Anterior cingulate cortex (tissue), 58 donors: ENCODE measurements at places on chromosomes 11 and 22.

DNA sequence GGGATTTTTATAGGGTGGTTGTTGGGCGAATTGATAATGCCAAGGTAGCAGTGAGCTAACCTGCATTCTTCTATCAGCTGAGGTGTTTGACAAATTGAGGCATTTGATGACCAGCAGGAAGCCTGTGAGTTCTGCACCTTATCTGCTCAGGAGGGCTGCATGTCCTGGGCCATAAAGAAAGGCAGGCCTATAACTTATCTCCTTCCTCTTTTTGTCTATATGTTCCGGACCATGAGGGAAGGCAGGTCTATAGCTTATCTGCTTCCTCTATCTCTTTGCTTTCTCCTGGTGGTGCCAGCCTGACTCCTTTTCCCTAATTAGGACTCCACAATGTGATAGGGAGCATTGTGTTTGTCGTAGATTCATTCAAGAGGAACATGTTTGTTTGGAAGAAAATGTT, 8.6 kb upstream of the JAM3 start:
- DNase-seq = no peak

DNA sequence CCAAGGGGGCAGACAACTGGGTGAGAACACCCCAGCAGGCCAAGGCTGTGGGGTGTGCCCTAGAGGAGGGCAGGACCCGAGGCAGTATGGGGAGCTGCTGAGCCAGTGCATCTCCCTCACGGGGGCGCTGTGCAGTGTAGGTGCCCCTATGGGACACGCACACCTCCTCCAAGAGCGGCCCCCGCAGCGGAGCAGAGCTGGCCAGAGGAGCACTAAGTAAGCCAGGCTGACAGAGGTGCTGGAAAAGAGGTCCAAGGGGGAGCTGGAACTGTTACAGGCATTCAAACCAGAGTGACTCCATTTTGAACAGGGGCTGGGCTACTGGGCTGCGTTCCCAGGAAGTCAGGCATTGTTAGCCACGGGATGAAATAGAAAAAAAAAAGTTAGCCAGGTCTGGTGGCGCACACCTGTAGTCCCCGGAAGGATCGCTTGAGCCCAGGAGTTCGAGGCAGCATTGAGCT, 41.8 kb downstream of the TST start:
- peak; percentile 13 for DNase-seq

DNA sequence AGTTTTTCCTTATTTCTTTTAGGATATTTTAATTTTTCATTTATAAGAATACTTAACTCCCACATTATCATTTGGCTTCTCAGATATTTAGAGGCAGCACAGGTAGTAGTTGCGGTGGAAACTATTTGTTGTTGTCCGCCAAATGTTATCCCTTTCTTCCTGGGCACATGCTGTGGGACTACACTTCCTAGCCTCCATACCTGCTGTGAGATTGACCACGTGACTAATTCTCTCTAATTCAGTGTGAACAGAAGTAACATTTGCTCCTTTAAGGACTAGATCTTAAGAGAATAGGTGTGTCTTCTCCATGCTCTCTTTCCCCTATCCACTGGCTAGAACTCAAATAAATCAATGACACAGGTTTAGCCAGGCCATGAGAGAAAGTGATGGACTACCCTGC, 136.5 kb downstream of the ATG16L2 start:
- no peak for DNase-seq

DNA sequence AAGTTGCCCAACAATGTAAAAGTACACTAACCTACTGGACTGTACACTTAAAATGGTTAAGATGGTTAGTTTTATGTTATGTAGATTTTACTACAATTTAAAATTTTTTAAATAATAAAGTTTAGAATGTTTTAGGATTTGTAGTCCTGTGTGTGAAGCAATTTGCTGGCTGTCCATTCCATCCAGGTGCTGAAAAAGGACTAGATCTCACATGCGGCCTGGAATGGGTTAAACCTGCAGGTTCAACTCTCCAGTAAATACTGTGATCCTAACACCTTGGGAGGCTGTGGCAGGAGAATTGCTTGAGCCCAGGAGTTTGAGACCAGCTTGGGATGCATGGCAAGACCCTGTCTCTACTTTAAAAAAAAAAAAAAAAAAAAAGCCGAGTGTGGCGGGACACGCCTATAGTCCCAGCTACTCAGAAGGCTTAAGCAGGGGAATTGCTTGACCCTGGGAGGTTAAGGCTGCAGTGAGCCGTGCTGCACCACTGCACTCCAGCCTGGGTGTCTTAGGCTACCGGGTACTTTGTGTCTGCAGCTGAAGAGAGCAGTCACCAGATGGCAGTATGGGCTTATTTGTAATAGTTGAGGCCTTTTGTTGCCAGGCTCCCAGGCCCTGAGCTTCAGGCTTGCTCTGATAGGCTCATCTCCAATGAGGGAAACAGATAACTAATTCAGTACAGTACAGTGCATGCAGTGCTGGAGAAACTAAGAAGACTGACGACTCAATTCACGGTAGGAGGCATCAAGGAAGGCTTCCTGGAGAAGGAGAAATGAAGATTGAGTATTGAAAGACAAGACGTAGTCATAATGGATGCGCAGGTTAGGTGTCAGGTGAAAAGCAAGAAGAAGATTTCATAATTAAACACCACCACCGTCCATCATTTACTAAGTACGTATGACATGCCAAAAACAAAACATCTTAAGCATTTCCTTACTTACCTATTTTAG, 64.7 kb upstream of the ASPHD2 start:
- DNase-seq = peak; percentile 73

DNA sequence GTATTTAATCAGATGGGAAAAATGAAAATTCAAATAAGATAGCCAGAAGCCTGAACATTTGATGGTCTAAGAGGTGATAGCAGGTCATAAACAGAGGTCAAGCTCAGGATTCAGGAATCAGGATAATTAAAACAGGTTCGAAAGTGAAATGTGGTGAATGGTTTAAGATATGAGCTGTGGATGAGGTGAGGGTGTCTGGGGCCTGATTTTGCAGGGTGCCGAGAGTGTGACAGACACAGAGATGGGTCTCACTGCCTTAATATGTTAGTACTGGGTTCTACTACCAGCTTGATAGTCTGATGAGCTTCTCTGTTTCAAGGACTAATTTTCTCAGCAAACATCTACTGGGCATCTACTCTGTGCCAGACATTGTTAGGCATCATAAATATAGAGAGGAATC, 19.9 kb upstream of the EMSY start:
- DNase-seq = no peak

DNA sequence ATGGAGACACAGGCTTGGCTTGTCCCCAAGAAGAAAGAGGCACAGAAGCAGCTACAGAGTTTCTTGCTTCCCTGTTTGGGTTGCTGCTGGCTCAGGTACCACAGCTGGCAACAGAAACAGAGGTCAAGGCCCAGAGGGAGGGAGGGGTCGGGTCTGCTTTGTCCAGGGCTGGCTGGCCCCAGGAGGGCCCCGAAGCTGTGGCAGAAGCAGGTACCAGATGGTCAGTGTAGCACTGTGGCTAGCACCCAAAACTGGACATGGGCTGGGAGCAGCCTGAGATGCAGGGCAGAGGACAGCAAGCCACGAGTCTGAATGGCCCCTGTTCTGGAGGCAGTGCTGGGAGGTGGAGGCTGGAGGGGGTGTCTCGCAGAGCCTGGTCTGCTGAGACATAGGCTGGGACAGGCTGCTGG, 52.3 kb upstream of the CCDC188 start:
- DNase-seq = no peak

GRCh38 chr11:16880184-16880801, 133.9 kb downstream of the PLEKHA7 start:
- DNase-seq = no peak

GRCh38 chr22:49509016-49509415, 318.7 kb downstream of the BRD1 start:
- DNase-seq = no peak

DNA sequence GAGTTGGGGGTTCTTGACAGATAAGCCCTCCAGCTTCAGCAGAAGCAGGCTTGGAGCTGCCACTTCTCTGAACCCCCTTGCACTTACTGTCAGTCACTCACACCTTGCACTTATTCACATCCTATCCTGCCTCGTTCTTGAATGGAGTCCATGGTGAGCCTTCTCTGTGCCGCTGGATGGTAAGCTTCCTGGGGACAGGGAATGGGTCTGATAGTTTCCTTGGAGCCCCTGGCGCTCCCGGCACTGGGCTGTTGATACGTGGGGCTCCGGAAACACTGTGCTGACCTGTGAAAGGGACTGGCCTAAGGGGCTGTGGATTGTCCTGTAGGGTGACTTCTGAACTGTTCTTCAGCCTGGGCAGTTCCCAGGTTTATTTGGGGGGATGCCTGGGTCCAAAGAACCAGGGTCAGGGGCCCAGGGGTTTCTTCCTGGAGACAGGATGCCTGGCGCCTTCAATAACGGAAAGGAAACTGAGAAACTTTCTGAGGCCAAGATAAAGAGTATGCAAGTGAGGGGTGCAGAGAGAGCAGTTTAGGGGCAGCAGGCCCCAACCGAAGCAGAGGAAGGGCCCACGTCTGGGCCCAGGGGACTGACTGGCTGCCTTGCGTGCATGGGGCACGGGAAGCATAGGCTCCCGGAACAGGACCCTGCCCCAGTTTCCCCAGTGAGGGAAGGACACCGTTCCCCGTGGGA, 709 bp upstream of the ST3GAL4 start:
- DNase-seq = no peak
